Upper lobe of left lung (tissue), 6 donors: ENCODE measurements at places on chromosomes 1 and 21. TPM values are rescaled to one million over a fixed set of nuclear protein-coding genes. Genes with fewer than 3 reads are reported as not detected.

AIRE gene
- total RNA-seq: not detected

TNFSF4 gene
- total RNA-seq: 1.5 TPM

CR1L gene
- total RNA-seq: not detected

CR1 gene
- total RNA-seq: 19.3 TPM

SPRR1B gene
- not detected for total RNA-seq

ARTN gene
- total RNA-seq: 1.0 TPM

EPHX1 gene
- 137 TPM for total RNA-seq

RYR2 gene
- total RNA-seq: 23.0 TPM

ITPKB gene
- 32.4 TPM for total RNA-seq

KIRREL1 gene
- 40.6 TPM for total RNA-seq

HFM1 gene
- 3.4 TPM for total RNA-seq

NES gene
- 33.5 TPM for total RNA-seq

GFI1 gene
- total RNA-seq: 3.2 TPM

ETV3L gene
- not detected for total RNA-seq

TFF3 gene
- total RNA-seq: 16.5 TPM

OR2L8 gene
- not detected for total RNA-seq

EDN2 gene
- 0.77 TPM for total RNA-seq

CHD5 gene
- total RNA-seq: 0.14 TPM

OPTC gene
- not detected for total RNA-seq

HPDL gene
- total RNA-seq: 1.3 TPM

BARHL2 gene
- not detected for total RNA-seq
